ENCODE measurements at places on chromosomes 12 and 14.

DNA sequence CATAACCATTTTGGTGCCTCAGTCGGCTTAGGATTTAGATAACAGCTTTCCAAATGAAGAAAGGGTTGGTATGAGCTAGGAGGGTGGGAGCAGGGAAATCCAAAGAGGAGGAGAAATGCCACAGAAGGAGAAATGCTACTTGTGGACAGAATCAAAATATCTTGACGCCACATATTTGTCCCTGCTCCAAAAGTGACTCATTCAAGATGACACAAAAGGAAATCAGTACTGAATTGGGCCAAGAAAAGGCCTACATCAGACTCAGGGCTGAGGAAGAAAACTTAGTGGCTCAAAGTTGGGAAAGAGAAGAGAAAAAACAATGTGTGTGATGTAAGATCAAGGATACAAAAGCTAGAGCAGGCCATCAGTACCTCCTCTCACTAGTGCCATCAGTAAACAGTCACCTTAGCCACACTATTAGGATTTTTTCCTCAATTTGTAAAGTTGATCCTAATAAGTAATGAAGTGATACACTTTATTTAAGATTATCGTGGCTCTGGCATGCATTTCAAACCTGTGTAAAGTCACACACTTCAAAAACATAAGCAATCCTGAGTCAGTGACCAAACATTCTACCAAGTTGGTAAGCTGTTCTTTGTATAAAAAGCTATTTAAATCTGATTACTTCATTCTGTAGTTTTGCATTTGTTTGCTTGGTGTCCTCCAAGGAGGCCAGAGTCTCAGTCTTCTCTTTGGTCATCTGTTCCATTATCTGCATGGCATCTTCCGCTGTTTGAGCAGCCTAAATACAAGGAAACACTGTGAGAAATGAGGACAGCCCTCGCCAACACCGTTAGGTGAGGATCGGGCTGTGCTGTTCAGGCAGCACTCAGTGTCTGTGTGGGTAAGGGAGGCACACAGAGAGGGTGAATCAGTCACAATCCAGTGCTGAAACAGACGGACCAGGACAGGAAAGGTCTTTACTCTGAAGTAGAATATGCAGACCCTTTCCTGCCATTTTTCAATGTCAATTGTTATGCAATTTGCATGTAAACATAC lies 52.6 kb upstream of the VPS33A start:
- DNase-seq, result peak; percentile 94

GRCh38 chr14:22410497-22410896 lies 178.5 kb downstream of the DAD1 start:
- DNase-seq, result no peak

GRCh38 chr14:86491743-86492142 lies 961.8 kb downstream of the FLRT2 start:
- no peak for DNase-seq

GRCh38 chr12:88417531-88417930 lies 162.7 kb downstream of the KITLG start:
- DNase-seq, result no peak

All from BJ (cell line).